ENCODE measurements at places on chromosomes 4 and X.

DNA sequence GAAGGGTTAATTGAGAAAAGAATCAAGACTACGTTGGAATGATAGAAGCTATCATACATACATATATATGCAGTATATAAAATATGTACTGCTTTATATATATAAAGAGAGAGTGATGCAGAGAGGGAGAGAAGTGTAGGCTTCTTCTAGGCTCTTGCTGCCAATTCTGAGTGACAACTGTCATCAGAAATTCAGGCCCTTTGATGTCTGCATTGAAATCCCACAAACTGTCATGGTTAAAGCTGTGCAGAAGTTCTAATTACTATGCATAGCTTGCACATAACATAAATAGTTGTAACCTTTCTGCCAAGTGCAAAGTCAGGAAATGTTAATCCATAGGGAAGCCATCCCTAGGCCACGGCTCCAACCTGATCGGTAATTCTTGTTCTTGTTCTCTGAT lies 251.0 kb downstream of the STIM2 start:
- DNase-seq: no peak

- DNase-seq: peak; percentile 47
Observed at GRCh38 chr4:181213551-181213950, 1029.7 kb upstream of the TENM3 start.

- no peak for DNase-seq
Observed at GRCh38 chrX:74449322-74449936, 28.1 kb downstream of the SLC16A2 start.

- no peak for DNase-seq
Observed at GRCh38 chr4:8727131-8727530, 134.6 kb downstream of the CPZ start.

DNA sequence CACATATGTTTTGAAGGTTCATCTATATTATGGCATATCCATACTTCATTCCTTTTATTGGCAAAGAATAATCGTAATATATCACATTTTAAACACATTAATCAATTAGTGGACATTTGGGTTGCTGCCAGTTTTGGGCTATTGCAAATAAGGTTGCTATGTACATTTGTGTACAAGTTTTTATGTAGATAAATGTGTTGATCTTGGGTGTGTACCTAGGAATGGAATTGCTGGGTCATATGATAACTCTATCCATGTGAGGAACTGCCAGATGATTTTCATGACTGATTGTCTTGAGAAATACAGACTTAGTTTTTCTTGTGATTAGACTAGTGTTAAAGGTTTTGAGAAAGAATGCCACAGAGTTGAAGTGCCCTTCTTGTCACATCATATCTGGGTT lies 99.2 kb upstream of the RAB40AL start:
- peak; percentile 20 for DNase-seq

DNA sequence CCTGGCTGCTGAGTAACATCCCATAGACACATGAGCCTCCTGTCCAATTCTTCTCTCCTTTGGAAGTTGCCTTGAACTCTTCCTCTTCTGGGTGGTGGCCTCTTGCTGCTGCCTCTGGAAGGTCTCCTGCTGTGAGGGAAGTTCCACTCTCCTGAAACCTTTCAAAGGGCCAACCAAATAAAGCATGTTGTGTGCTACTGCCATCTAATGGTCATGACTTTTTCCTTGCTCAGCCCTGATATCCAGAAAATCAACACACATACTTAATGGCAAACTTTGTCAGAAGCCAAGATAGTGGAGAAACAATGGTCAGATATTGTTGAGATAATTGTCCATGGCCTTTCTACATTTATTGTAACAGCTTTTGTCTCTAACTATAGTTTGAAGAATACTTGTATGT lies 19.1 kb upstream of the ZXDA start:
- peak; percentile 36 for DNase-seq

DNA sequence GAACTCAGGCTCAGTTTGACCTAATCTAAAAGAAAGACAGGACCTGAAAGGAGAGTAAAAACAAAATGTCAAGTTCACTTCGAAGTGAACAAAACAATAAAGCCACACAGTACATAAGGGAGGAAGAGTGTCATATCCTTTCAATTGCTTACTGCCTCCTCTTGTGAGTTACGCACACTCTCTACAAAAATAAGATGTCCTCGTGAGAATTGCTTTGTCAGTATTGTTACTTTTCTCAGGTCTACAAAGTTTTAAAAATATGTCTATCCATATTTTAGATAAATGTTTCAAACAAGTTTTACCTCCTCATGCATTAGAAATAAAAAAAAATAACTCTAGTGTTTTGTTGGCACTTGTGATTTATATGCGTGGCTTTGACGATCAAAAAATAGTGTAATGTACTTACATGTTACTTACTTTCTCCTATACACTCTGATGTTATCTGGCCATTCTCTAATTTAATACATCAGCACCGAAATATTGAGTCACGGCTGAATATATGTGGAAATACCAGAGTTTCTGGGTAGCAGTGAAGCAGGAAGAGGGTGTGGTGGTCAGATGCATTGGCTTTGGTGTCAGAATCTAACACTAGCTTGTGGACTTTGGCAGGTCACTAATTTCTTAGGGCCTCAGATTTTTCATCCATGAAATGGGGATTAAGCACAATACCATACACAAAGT lies 8.1 kb upstream of the MRPL1 start:
- no peak for DNase-seq

- DNase-seq: peak; percentile 32
Observed at GRCh38 chr4:118325431-118325830, 27.4 kb downstream of the PRSS12 start.

GRCh38 chr4:142447009-142447408 lies 399.1 kb downstream of the INPP4B start:
- DNase-seq: no peak

- DNase-seq: no peak
Observed at GRCh38 chr4:109930464-109930863, 17.8 kb downstream of the EGF start.

- DNase-seq: peak; percentile 57
Observed at GRCh38 chr4:140246216-140246615, 92.2 kb upstream of the MAML3 start.

DNA sequence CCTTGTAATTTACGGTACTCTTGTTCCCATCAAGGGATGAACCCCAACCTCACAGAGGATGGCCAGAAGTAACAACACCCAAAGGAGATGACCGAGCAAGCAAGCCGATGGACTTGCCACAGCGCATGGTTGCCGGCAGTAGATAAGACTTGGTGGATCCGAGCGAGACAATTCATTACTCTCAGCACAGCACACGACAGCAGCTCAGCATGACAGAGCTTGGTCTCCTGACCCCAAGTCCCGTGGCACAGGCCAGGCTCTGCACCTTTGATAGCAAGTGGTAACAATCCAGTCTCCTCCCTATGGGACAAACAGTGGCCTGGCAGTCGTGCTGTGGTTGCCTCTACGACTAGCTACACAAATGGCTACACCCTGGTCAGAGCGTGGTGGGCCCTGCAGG lies 26.3 kb downstream of the RWDD4 start:
- DNase-seq: no peak

DNA sequence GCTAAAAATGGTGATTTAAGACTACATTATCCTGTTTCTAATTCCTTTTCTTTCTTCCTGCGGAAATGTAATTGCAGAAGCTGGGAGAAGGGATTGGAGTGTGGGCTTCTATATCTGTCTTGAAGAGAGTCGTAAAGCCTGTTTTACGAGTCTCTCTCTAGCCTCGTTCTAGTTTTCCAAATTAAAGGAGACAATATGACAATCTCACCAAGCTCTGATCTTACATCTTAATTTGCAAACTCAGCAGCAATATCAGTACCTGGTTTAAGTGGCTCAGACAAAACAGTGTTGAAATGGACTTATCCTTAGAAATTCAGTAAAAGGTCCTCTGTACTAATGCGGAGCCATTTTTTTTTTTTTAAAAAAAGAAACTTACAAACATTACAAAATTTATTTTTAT lies 349.5 kb upstream of the HAND2 start:
- DNase-seq: no peak

- DNase-seq: peak; percentile 56
Observed at GRCh38 chr4:168496834-168497233, at the start of gene PALLD. Gene PALLD, plus strand, starts transcription at chr4:168497052.

GRCh38 chrX:16573781-16574180 lies 76.2 kb upstream of the S100G start:
- peak; percentile 79 for DNase-seq

DNA sequence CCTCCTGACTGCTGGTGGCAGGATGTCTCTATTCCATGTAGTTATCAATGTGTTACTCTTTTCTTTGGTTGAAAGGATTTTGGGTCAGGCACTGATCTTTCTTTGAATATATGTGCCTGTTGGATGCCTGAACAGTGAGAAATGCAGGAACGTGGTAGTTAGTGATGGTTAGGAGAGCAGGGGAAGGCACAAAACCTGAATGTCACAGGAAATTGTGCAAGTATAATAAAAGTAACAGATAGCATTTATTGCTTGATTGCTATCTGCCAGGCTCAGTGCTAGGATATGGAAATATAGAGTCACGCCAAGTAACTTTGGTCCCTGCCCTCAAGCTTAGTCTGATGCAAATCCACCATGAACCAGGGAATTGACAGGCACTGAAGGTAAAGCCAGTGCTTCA lies 219.8 kb upstream of the FAT1 start:
- DNase-seq: no peak

DNA sequence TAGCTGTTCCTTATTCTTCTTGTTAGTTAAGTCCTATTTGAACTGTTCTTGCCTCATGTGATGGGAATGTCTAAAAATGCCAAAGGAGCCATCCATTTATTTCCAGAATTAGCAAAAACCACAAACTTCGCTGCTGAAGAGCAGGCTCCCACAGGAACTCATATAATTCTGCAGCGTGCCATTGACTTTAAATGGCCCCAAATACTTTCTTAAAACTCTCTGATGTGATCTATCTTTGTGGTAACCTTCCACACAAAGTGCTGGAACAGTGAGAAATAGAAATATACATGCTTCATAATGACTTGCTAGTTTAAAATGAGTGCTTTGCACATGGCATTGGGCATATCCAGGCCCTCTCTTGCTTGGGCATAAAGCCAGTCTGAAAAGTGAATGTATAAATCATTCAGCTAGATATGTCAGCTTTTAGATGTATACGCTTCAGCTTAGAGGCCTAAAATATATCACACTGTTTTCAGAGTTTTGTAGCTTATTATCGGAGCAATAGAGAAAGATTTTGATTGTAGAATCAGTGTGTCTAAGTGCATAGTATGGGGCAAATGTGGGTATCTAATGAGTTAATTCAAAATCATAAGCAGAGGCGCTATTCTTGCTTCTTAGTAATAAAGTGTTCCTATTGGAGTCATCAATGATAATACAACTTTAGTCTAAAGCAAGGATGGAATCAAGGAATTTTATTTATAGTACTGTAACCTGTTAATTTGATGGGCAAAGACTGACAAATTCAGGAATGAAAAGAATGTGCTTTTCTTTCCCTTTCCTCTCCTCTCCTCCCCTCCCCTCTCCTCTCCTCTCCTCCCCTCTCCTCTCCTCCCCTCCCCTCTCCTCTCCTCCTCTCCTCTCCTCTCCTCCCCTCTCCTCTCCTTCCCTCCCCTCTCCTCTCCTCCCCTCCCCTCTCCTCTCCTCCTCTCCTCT lies 392.2 kb upstream of the ZFP42 start:
- peak; percentile 99 for DNase-seq

- DNase-seq: no peak
Observed at GRCh38 chr4:185520119-185520518, 15.2 kb downstream of the PDLIM3 start.

GRCh38 chr4:147288512-147288911 lies 192.4 kb upstream of the EDNRA start:
- no peak for DNase-seq

DNA sequence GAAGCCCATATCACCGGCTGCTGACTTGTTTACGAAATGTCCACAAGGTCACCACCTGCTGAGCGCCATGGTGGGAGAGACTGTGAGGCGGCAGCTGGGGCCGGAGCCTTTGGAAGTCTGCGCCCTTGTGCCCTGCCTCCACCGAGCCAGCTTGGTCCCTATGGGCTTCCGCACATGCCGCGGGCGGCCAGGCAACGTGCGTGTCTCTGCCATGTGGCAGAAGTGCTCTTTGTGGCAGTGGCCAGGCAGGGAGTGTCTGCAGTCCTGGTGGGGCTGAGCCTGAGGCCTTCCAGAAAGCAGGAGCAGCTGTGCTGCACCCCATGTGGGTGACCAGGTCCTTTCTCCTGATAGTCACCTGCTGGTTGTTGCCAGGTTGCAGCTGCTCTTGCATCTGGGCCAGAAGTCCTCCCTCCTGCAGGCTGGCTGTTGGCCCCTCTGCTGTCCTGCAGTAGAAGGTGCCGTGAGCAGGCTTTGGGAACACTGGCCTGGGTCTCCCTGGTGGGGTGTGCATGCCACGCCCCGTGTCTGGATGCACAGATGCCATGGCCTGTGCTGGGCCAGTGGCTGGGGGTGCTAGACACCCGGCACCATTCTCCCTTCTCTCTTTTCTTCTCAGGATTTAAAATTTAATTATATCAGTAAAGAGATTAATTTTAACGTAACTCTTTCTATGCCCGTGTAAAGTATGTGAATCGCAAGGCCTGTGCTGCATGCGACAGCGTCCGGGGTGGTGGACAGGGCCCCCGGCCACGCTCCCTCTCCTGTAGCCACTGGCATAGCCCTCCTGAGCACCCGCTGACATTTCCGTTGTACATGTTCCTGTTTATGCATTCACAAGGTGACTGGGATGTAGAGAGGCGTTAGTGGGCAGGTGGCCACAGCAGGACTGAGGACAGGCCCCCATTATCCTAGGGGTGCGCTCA lies 8.7 kb upstream of the MSANTD1 start:
- DNase-seq: no peak

DNA sequence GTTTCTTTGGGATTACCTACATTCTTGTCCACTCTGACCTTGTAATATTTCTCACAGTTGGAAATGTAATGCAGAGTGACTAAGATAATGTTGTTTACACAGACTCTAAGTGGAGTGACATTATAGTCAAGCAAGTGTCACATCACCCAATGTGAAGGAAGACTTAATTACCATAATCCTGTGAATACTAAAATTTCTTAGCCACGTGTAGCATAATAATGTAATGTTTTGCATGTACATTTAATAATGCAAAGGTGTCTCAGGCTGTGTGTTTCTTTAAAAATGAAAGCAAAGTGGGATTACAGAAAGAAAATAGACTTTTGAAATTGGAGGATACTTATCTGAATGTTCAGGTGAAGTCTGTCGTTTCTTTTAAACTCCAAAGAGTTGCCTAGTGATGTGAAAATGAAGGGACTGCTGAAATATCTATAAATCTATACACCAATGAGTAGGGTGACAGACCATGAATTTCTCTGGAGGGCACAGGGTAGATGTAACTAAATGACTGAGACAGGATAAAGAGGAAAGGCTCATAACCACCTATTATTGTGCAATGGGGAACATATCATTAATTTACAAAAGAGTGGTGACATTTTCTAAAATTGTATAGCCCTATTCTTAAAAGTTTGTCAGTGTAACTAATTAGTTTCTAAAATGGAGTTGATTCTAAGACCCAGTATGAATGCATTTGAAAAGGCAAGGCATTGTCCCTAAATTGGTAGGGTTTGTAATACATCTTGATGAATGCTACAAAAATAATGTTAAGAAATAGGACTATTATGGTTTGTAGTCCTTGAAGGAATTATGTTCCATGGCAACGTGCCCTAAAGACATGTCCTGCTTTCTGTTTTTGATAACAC lies 235.7 kb downstream of the DACH2 start:
- DNase-seq: no peak

GRCh38 chr4:98641906-98642668 lies 16.3 kb downstream of the TSPAN5 start:
- peak; percentile 56 for DNase-seq

- DNase-seq: no peak
Observed at GRCh38 chrX:23511793-23512192, 155.5 kb upstream of the PRDX4 start.

All from AG10803 (cell line).